ENCODE measurements at places on chromosomes 6 and 20.
A peak's percentile ranks its signal among the peaks of the same experiment; 100 is the strongest.

DNA sequence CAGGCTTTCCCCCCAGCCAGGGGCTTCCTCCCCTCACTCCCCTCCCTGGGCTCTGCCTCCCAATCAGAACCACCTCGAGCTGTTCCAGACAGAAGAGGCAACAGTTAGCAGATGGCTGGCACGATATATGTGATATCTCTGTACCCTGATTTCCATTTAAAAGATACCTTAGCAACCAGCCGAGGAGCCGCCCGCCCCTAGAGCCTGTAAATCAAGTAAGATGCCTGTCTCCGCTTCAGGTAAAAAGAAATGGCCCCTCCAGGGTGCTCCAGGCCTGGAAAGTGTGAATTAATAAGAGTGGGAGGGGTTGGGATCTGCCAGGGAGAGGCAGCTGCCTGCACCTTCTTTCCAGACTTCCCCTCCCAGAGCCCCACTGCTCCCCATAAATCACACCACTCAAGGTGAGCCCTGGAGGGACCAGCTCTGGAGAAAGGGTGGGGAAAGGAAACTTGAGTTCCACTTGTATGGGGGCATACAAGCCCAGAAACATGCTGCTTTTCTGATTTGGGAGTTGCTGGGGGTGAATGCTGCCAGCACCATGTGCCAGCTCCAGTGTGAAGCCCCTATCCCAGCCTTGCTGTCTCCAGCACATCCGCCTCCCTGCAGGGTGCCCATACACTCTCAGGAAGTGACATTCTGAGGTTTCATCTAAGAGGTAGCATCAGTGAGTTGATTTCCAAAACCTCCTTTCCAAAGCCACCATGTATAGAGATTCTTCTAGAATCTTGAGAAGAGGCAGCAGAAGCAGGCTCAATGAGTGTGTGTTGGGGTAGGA, 148.0 kb downstream of the LRFN2 start:
- no peak for DNase-seq

- peak; percentile 48 for DNase-seq
These were observed at the start of gene PLEKHG1 for GRCh38 chr6:150599199-150600009. TSS of gene PLEKHG1 (plus strand) at chr6:150599885. CDS start at chr6:150733682, 133,797 bp downstream.

DNA sequence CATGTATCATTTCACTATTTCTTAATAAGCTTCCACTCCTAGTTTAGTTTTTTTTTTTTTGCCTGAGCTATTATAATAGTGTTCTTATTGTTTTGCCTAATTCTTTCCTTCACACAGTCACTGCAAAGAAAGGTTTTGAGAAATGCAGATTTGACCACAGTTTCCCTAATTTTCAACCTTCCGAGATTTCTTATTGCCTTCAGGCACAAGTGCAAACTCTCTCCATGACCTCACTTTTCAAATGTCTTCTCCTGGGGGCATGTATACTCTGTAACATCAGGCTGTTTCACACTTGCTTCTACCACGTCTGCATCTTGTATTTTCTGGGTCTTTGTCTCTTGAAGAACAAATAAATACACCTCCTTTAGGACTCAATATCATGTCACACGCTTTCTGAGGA, 339.0 kb upstream of the CITED2 start:
- no peak for DNase-seq

- DNase-seq, result no peak
These were observed 9.6 kb downstream of the CMTR1 start for GRCh38 chr6:37442416-37443215.

DNA sequence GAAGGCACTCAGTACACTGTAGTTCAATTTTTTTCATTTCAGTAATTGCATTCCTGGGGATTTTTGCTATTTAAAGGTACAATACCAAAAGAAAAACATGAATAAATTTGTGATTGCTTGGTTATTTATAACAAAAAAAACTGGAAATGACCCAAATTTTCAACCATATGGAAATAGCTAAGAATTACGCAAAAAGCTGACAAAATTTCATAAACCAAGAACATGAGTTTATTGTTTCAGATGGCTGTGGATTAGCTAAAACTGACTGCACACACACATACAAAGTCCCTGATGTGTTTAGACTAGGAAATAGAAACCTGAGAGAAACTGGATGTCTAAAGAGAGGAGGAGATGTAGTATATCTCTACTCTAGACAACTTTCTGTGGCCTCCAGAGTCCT, 718.4 kb upstream of the CHD6 start:
- DNase-seq, result no peak

DNA sequence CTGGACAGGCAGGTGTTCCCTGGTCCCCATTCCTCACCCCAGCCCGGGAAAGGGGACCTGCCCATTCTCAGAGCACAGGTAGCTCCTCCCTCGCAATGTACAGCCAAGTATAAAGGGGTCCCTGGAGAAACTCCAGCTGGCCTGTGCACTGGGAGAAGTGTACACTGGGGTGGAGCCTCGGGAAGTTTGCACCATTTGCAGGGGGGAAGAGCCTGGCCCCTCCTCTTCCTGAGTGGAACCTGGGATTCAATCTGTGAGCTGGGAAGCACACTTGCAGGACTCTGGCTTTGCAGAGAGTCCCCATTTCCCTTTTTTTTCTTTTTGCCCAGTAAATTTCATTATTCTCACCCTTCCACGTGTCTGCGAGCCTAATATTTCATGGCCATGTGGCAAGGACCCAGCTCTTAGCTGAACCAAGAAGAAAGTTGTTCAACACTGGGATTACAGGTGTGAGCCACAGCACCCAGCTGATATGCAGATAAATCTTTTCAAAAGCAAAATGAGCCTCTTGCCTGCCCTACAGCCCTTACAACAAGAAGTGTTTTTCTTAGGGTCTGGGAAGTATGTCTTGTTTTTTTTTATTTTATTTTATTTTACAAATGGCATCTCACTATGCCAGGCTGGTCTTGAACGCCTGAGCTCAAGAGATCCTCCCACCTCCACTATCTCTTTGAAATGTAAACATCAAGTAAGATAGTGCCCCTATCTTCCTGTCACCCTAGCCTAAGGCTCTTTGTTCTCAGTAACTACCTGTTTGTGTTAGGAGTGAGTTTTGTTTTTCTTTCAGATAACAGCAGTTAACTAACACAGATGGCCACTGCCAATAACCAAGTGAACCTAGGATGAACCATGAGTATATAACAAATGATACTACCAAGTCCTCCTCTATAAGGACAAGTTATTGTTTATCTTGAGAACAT, 9.3 kb upstream of the RNGTT start:
- no peak for DNase-seq

DNA sequence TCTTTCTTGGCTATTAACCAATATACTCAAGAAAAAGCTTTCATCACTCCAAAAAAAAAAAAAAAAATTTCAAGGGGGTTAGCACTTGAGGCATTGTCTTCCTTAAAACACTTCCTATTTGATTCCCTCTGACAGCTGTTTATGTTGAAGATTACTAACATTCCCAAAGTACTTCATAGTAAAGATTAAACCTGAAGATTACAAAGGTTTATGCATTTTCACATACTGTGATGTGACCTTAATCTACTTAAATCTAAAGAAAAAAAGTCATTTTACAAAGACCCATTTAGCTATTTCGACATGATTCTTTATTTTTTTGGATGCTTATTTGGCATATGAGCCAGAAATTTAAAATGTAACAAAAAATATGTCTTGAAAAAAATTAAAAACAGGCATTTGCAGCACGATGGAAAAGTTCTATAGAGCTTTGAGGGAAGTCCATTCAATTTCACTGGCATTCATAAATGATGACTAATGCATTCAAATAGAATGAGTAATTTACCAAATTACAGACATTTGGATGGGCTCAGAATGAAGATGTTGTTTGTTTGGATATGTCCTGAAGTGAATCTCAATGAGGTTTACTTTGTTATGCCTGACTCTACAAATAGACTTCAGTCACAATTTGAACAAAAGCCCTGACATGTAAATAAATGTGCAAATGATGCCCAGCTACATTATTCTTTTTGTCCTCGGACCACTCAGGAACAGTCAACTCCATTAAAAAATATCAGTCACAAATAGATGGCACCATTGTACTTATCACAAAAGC, 674.6 kb upstream of the MARCKS start:
- DNase-seq, result peak; percentile 37

DNA sequence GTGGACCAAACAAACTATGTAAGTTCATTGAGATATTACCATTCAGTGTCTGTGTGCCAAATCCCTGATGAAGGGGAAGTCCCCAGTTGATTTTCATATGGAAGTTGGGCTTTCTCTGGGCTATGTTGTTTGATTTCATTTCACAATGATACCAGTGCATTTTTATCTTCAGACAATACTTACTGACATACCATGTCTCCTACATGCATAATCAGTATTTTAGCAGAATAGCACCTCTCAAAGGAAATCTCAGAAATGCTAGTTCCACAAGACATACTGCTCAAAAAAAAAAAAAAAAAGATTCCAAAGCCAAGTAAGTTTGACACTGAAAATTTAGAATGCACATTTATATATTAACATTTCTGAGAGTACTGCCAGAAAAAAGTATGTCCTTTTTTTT, 168.8 kb upstream of the RNF217 start:
- DNase-seq, result no peak

GRCh38 chr20:51624157-51624731, 81.7 kb upstream of the NFATC2 start:
- DNase-seq, result no peak

GRCh38 chr6:40671694-40672050, 84.5 kb upstream of the LRFN2 start:
- DNase-seq, result no peak

- DNase-seq, result no peak
These were observed 163.2 kb downstream of the AIG1 start for GRCh38 chr6:143223895-143224294.

GRCh38 chr20:41697861-41698559, 79.8 kb upstream of the CHD6 start:
- DNase-seq, result peak; percentile 25

DNA sequence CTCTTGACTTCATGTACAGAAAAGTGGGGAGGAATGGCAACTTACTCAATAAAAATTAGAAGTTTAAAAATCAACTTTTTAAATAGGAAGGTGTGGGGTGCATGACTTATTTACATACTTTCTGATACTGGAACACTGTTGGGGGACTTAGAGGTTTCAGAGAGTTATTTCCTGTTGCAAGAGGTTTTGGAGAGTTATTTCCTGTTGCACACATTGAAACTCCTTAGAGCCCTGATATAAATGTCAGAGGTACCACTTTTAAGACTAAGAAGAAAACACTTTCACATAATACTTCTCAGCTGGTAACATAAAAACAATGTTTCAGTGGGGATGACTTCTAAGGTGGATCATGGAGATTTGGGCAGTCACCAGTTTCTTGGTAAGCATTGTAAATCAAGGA, 579.9 kb downstream of the MMUT start:
- DNase-seq, result no peak

GRCh38 chr6:113292646-113293422, 564.3 kb upstream of the MARCKS start:
- no peak for DNase-seq

- peak; percentile 36 for DNase-seq
These were observed 9.9 kb upstream of the BAK1 start for GRCh38 chr6:33589731-33590530.

DNA sequence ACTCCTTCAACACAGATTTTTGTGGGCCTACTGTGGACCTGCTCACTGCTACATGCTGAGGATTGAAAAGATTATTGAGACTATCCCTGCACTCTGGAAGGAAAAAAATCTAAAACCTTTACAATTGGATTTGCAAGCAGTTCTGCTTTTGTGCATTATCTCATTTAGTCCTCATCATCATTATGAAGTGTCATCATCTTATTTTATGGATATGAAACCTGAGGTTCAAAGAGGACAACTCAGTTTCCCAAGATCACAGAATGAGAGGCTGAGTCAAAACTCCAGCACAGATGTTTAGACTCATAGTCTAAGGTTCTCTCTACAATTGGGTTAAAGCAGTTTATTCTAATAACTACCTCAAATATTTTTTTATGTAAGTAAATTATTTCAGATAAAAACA, 160.2 kb upstream of the MARCKS start:
- no peak for DNase-seq

- no peak for DNase-seq
These were observed 27.1 kb downstream of the MRPL14 start for GRCh38 chr6:44100088-44100550.

DNA sequence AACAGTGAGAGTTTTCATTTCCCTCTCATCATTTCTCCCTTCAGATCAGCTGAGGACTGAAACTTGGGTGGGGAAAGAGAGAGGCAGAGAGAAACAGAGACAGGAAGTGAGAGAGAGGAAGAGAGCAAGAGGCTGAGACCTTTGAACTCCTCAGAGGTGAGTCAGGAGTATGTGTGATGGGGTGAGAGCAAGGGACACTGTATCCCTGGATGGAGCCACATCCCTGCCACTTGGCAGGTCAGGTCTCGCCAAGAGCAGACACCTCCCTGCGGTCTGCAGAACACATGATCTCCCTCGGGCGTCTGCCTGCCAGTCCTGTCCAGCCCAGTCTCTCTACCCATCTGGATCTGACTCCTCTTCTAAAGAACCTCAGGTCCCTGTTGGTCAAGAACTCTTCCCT, 62.7 kb upstream of the SYNDIG1 start:
- DNase-seq, result no peak
